CD4-positive, alpha-beta T cell treated with Interleukin-15 for 1 hour (primary cell): ENCODE measurements at places on chromosomes 12 and 14.

- no peak for DNase-seq
Measured at GRCh38 chr14:100837805-100838350, 12.0 kb downstream of the MEG3 start.

DNA sequence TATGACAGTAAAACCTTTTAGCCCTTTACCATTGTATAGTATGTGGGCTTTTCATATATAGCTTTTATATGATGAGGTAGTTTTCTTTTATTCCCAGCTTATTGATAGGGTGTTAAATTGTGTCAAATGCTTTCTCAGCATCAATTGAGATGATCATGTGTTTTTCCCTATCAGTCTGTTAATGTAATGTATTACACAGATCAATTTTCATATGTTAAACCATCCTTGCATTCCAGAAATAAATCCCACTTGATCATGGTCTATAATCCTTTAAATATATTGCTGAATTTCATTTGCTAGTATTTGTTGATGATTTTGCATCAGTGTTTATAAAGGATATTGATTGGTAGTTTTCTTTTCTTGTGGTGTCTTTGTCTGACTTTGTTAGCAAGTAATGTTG is 603.9 kb downstream of the TRHDE start:
- DNase-seq: no peak

GRCh38 chr14:69208666-69209065 is 17.4 kb downstream of the EXD2 start:
- DNase-seq: no peak

GRCh38 chr14:99516156-99516870 is 35.1 kb downstream of the CCNK start:
- DNase-seq: no peak

- DNase-seq: no peak
Measured at GRCh38 chr14:59247801-59248584, 59.5 kb downstream of the DAAM1 start.

DNA sequence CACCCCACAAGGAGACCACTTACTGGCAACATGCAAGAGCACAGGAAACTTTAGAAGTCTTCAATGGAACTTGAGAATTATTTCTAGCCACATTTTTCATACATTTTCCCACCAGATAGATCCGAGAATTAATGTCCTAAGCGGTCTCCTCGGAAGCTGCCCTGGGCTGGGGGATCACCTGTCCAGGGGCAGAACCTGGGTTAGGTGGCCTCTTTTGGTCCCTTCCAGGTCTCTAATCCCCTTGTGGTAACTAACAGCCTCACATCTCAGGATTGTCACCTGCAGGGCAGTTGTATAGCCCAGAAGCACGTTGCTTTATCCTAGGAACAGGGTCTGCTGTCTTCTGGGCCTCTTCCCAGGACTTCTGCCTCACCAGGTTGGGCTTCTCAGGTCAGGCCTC is 38.7 kb upstream of the PRMT8 start:
- DNase-seq: no peak

DNA sequence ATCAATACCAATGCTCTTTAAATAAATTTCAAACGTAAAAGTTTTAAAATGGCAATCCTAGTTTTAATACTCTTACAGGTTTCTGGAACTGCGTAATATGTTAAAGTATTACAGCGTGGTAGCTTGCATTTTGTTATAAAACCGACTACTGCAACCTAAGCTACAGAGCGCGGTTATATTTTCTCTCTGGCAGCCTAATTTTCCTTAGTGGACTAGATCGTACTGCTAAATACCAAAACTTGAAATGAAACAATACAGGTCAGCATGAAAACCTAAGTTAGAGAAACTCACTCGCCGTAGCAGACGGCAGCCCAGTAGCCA is 1.2 kb downstream of the CCDC92 start:
- DNase-seq: no peak

- no peak for DNase-seq
Measured at GRCh38 chr14:68008491-68008890, 188.9 kb downstream of the RAD51B start.

DNA sequence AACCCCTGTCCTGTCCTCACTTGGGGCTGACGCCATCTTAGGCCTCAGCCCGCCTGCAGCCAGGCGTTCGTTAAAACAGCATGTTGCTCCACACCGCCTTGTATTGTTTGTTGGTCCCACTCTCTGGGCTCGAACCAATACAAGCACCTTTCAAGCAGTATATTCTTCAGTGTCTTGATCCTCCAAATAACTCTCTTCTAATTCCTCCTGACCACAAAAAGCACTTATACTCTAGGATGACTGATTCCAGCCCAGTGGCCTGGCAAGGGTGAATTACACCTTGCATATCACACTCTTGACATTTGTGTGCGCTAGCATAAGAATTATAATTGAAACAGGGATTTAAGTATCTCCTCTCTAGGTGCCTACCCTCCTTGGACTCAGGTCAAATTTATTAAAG is 7.1 kb downstream of the CCER1 start:
- DNase-seq: no peak

DNA sequence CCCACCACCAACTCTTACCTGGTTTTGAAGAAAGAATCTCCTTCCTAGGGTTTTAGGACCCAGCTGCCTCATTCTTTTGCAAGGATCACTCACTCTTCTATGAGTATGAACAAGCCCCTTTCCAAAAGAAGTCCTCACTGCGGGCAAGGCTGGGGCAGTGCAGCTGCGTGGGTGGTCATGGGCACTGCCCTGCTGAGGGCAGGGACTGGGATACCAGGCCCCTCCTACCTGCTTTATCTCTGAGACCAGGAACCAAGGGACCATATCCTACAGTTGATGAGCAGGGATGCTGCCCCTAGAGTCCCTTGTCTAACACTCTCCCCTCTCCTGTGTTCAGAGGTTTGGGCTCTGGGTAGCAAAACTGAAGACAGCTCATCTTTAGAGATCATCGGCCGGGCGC is 20.5 kb downstream of the HPD start:
- DNase-seq: no peak

DNA sequence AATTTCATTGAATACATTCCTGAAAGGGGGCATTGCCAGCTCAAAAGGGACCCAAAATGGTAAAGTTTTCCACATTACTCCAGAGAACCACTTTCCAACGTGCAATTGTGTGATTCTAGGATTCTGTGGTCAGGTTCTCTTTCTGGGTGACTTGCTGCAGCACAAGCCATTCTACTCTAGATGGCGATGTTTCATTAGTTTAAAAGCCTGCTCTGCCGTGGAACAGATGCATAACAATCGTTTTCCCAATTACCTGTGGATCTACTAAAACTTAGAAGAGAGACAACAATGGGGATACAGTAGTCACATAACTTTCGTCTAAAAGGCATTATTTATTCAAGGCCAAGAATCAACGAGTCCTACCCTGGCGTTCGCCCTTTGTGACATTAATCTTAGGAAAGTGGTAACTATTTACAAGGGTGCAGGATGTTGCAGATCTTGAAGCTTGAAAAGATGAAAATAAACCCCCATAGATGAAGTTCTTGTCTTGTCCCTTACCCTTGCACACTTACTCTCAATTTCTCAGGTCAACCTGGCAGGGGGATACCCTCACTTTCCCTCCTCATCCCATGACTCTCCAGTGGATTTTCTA is 400.9 kb downstream of the SNAPC1 start:
- DNase-seq: no peak

- DNase-seq: no peak
Measured at GRCh38 chr12:114012744-114013431, 46.8 kb upstream of the RBM19 start.

- DNase-seq: no peak
Measured at GRCh38 chr14:60079723-60080122, 12.0 kb upstream of the PCNX4 start.

GRCh38 chr12:40688085-40688725 is 4.0 kb upstream of the CNTN1 start:
- no peak for DNase-seq

DNA sequence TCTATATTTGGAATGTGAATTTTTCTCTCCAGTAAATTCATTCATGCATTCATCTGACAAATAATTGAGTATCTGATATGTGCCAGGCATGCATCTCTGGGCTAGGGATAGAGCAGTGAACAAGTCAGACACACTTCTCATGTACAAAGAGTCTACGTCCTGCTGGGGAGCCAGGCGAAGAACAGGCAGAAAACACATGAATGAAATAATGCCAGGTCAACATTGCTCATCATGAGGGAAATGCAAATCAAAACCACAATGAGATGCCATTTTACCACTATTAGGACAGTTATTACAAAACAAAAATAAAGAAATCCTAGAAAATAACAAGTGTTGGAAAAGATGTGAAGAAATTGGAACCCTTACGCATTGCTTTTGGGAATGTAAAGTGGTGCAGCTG is 90.3 kb downstream of the PAX9 start:
- no peak for DNase-seq

GRCh38 chr14:52189325-52189724 is 78.2 kb upstream of the PTGDR start:
- DNase-seq: no peak

DNA sequence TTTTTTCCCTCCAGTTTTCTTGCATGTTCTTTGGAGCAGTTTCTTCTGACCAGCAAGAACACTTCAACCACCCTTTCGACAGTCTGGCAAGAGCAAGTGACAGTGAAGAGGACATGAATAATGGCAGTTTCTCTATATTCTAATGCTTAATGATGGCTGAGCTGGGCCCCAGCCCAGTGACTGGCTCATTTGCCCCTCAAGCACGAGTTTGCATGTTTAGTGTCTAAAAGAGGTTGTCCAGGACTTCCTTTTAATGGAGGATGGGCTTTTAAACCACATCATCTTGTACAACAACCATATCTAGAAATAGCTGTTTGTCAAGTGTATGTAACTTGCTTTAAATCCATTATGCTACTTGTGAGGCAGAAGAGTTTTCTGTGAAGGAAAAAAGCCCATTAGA is 28.4 kb downstream of the RAD9B start:
- no peak for DNase-seq

- DNase-seq: no peak
Measured at GRCh38 chr12:100927826-100928225, 133.2 kb downstream of the ANO4 start.

GRCh38 chr14:72730468-72730867 is 163.4 kb downstream of the DPF3 start:
- no peak for DNase-seq

- DNase-seq: no peak
Measured at GRCh38 chr12:13039328-13039956, 4.7 kb upstream of the FAM234B start.

GRCh38 chr12:94415066-94415465 is 44.6 kb downstream of the CEP83 start:
- DNase-seq: no peak

DNA sequence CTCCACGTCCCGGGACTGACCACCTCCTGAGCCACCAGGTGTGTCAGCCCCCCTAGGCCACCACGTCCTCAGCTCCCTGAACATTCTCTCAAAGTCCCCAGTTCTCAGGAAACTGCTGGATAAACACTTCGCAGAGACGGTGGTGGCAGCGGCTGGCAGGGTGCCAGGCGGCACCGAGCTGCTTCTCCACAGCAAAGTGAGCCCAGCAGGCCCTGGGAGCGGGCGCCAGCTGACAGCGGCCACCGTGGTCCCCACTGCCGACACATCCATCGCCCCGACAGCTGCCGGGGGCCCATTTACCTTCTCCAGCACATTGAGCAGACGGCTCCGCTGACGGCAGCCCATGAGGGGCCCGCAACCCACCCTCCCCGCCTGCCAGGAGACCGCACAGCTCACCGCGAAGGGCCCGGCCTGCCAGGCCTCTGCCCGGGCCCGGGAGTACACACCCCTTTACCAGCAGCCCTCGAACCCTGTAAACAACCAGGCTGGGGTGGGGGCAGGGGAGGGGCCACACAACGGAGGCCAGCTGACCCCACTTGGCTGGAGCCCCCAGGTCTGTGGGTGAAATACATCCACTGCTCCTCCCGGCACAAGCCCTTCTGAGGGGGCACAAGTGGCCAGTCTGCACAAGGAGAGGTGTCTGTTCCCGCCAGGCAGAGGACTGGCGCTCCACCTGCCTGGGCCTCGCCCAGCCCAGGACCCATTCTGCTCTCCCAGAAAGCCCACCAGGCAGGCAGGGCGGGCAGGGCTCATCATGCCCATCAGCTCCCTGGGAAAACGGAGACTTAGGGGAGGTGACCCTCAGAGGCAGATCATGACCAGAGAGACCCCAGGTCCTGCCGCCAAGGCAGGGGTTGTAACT is 10.5 kb downstream of the AKT1 start:
- no peak for DNase-seq

DNA sequence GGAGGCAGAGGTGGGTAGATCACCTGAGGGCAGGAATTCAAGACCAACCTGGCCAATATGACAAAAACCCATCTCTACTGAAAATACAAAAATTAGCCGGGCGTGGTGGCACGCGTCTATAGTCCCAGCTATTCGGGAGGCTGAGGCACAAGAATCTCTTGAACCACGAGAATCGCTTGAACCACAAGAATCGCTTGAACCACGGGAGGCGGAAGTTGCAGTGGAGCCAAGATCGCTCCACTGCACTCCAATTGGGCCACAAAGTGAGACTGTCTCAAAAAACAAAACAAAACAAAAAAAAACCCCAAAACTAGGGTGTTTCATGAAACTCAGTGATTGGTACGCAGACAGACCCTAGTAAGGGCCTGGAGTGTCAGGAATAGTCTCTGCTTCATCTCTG is 6.4 kb upstream of the ARF6 start:
- no peak for DNase-seq

DNA sequence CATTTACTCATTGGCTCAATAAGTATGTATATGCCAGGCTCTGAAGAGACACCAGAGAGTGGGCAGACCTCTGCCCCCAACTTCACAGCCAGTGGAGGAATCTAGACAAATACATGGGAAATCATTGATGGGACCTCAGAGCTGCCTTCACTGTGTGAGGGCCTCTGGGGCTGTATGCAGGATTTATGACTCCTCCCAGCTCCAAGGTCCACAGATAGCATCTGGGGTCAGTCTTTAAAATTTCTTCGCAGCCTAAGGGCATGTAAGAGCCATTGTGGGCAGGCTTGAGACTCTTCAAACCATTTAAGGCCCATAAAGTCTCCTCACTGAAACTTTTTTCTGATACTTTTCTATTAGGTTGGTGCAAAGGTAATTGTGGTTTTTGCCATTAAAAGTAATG is 125.5 kb downstream of the SPTSSA start:
- no peak for DNase-seq

DNA sequence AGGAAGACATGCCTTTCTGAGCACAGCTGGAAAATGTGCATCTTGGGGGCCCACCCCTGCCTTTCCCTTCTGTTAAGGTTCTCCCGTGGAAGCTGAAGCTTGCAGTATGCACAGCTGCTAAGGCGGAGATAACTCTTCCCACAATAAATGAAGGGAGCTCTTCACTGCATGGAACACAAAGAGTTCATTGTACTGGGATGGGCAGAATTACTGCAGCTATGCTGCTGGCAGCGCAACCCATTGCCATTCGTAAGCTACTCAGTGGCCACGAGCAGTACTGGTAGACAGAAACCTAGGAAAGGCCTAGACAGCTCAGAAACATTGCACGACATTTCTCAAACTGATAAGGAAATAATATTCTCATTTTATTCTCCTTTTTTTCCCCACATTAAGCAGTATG is 310.2 kb downstream of the MDGA2 start:
- no peak for DNase-seq

DNA sequence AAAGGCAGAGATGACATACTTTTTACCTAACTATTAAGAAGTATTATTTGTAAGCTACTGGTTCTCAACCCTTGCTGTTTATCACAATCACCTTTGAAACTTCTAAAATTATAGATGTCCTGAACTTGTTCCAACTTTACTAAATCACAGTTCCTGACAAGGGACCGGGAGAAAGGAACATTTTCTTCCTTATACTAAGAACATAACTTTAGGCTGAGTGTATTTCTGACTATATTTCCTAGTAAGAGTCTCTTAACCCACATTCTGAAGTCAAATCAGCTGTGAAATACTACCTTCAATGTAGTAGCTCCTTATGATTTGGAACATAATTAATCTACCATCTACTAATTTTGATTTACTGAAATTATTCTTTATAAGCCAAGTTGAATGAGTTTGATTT is 80.2 kb downstream of the BAZ1A start:
- DNase-seq: no peak

- DNase-seq: no peak
Measured at GRCh38 chr12:101806265-101806664, 24.5 kb downstream of the GNPTAB start.
